ENCODE measurements at places on chromosomes 7 and 10.
A peak's percentile ranks its signal among the peaks of the same experiment; 100 is the strongest.

DNA sequence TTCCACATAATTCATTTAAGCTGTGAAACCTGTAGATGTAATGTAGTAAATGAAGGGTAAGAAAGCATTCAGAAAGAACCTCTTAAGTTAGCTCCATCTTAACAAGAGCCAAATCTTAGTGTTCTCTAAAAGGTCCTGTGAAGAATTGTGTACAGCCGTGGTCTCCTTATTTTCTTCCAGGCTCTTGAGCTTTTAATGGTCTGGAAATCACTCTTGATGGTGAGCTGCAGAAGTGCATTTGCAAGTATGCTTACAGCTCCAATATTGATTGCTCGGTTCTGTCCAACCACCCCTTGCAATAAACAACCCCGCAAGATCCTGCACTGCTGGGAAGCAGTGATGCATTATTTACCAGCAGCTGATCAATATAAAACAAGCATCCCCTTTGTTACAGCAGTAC lies 690.8 kb upstream of the FZD8 start:
- no peak for DNase-seq

GRCh38 chr7:107622429-107622828 lies 38.2 kb upstream of the SLC26A4 start:
- no peak for DNase-seq

GRCh38 chr10:72981028-72981881 lies 26.6 kb upstream of the PLA2G12B start:
- no peak for DNase-seq

DNA sequence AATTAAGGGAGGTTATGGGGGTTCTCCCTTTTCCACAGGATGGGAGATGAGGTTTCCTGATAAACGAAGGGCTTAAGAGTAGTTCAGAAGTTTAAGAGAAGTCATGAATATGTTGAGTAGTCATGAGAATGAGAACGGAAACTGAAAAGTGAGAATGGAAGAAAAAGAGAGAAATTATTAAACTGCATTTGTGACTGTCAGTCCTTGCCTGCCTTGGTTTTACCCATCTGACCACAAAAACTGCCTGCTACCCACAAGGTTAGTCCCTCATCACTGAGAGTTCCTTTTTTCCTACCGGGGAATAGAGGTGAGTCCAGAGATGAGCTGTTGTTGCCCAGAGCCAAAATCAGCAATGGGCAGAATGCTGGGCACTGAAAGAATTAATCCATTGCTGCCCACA lies 174.1 kb upstream of the BET1 start:
- no peak for DNase-seq

DNA sequence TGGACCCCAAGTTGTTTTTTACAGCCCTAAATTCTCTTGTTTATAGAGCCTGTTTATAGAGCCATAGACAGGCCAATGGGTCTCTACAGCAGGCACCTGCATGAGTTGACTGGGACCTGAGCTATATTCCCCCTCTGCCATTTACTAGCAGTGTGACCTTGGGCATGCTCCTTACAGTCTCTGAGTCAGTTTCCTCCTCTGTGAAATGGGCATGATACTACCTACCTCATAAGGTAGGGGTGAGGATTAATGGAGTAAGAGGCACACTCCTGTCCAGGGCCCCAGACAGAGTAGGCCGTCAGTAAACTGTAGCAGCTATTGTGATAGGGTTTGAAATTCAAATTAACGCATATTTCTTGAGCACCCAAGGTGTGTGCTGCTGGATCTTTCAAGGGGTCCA lies 138.1 kb downstream of the TCF7L2 start:
- DNase-seq, result no peak

GRCh38 chr10:24496906-24497305 lies 226.8 kb downstream of the ARHGAP21 start:
- peak; percentile 65 for DNase-seq
